ENCODE measurements at places on chromosomes 12 and 14.

DNA sequence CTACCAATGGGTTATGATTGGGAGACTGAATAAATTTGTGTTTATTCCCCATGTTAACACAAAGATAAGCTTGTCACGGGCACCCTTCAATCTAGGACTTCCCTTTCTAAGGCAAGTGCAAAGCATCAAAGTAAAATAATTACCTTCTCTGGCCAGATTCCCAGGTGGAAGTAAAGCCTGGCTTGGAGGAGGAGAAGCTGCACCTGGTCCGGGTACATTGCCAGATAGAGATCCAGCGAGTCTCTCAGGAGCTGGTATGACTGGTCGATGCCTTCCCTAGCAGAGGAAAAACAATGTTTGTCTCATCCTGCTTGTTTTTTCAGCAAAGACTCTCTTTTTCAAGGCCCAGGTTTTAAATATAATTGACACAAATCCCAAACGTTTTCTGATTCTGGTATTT is 24.9 kb downstream of the FBXO21 start:
- no peak for DNase-seq

- no peak for DNase-seq
These were observed 870 bp upstream of the HOXC13 start for GRCh38 chr12:53937596-53938325.

- DNase-seq = no peak
These were observed 1400.9 kb upstream of the FLRT2 start for GRCh38 chr14:84129007-84129406.

GRCh38 chr12:82174383-82174782 is 183.8 kb downstream of the CCDC59 start:
- DNase-seq = no peak

DNA sequence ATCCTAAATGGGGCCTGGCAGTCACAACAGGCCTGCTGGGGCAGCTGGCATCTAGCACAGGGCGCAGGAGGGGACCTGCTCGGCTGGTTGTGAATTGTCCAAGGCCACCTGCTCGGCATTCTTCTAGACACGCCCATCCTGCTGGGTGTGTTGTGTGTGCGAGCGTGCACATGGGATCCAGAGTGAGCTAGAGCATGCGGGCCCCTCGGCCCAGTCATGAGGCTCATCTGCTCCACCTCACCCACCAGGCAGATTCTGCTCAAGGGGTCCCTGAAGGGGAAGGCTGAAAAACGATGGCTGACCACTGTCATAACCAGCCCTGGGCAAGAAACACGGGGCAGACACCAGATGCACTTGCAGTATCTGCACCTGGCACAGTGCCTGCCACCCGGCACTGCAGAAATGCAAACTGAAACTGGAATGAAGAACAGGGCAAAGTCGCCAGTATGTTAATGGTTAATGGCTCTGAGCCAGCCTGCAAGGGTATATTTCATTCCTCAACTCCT is 31.8 kb downstream of the MAX start:
- DNase-seq = no peak

GRCh38 chr14:54117396-54117795 is 160.8 kb upstream of the BMP4 start:
- DNase-seq = no peak

GRCh38 chr12:76899522-76899921 is 20.7 kb upstream of the CSRP2 start:
- DNase-seq = no peak

GRCh38 chr12:132554845-132555630 is 55.3 kb downstream of the LRCOL1 start:
- no peak for DNase-seq

DNA sequence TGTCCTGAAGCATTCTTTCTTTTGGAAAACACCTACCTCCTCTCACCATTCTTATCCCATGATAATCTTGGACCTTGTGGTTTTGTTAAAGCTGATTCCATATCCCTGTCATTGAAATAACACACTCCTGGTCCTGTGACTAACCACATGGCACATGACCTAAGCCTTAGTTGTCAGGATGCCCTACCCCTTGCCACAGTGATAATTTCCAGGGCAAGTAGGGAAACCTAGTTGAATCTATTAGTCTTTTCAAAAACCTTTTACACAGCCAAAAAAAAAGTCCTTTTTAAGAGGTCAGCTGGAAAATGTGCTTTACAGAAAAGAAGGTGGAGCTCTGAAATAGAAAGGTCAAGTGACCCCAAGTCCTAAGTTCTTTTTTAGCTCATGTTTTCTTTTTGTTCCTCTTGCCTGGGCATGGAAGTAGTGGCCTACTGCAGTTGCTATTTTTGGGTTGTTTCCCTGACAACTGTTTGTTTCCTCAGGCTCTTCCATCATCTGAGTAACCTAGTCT is 608.4 kb downstream of the LRFN5 start:
- no peak for DNase-seq

DNA sequence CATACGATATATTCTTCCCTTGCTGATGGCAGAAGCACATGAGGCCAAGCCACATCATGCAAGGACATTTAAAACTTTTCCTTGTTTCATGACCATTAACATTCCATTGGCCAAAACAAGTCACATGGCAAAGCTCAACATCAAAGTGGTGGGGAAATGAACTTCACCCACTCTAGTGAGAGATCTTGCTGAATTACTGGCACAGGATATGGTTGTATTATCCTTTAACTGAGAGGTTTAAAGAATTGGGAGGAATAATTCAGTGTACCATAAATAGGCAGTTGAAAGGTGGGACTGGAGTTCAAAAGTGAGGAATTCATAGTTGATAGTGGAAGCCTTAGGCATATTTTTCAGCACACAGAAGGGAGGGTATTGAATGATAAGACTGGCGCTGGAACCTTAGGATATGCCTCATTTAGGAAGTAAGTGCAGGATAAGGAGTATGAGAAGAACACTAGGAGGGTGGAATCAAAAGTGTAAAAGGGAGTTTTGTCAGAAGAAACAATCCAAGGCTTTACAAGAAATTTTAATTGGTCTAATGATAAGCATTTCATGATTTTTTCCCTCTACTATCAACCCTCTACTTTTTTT is 398.8 kb downstream of the C12orf75 start:
- no peak for DNase-seq

- no peak for DNase-seq
These were observed 37.5 kb downstream of the EMP1 start for GRCh38 chr12:13233830-13234641.

- DNase-seq = no peak
These were observed 62.4 kb downstream of the ADCK1 start for GRCh38 chr14:77862154-77862786.

GRCh38 chr14:70887737-70888499 is 19.3 kb upstream of the PCNX1 start:
- no peak for DNase-seq

GRCh38 chr12:45215419-45216229 is at the start of gene ANO6:
ANO6 (plus strand) TSS chr12:45216095; CDS start chr12:45216322, 227 bp downstream.
- peak; percentile 94 for DNase-seq

DNA sequence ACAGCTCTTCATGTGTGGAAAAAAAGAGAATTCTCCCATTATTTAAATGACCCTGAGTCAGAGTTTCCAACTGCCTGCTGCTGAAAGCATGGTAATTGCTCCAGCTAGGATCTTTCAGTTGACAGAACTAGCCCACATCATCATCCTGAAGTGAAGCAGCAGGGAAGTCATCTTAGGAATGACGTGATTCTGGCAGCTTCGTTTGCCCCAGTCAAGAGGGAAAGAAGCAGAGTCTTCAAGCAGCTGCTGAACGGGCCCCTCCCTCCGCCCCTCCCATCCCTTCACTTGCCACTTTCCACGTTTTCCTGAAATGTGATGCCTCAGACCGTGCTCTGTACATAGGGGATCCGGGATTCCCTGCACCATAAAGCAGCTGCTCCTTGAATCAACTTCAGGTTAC is 455.0 kb upstream of the TMEM132C start:
- no peak for DNase-seq

- no peak for DNase-seq
These were observed 16.9 kb downstream of the PRKAB1 start for GRCh38 chr12:119684711-119685369.

- no peak for DNase-seq
These were observed 19.1 kb upstream of the NFKBIA start for GRCh38 chr14:35423621-35424020.

GRCh38 chr12:71685312-71685906 is 473 bp upstream of the TMEM19 start:
- DNase-seq = no peak

GRCh38 chr12:42625611-42626010 is 36.1 kb upstream of the PRICKLE1 start:
- no peak for DNase-seq

DNA sequence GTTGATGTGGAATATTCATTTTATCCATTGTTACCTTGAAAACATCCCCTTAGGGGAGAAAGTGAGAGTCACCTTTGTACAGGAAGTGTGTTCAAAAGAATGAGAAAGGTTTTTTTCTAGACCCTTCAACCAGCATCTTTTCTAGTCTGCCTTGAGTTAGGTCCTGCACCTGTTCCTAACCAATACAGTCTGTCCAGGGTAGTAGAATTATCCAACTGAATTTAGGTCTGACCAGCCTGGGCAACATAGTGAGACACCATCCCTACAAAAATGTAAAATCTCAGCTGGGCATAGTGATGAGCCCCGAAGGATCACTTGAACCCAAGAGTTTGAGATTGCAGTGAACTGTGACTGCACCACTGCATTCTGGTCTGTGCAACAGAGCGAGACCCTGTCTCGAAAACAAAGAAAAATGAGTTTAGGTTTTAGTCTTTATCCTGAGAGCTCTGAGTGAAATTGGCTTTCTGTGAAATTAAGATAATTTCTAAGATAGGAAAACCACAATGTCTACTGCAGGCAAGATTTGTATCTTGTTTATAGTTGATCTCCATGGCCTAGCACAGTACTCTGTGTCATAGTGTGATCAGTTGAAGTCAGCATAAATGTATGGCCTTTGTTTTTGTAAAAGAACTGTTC is 25.2 kb downstream of the ARHGAP5 start:
- no peak for DNase-seq

DNA sequence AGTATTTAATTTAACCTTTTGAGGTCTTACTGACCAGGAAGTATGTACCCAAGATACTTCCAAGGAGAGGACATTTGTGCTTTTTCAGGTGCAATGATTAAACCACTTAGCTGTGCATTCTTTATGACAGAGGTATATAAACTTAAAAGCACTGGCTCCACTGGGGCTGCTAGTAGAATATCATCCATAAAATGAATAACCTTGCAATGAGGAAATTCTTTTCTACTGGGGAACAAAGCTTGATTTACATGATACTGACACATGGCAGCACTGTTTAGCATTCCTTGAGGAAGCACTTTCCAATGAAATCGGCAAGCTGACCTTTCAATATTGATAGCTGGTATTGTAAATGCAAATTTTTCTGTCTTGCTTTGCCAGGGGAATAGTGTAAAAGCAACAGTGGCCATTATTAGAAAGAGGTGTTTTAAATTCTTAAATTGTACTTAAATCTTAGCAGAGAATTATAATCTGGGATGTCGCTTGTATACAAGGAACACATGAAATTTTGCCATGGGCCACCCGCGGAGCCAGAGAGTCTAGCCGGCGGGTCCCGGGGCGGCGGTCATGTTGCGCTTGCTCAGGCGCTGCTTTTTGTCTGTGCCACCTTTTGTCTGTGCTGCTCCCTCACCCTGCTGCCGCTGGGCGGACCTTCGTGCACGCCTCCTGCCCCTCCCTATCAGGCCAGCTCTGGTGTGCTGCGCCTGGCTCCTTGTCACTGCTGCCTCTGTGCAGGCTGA is 20.9 kb upstream of the BLTP3B start:
- DNase-seq = no peak

DNA sequence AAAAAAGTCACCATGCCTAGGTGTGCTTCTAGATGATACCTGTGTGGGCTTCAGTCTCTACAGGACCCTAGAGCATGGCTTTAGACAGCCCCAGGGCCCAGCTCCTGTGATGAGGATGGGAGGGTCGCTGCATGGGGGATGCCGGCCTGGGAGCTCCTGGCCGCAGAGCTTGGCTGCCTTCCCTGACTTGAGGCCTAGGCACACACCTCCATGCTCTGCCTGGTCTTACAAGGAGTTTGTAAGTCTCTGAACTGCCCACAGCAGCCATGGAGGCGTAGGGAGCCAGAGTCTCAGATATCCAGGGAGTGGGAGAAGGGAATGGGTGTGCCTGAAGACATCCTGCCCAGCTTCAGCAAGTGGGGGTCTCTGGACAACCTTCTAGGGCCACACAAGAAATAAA is 149.5 kb upstream of the MYL2 start:
- DNase-seq = no peak

DNA sequence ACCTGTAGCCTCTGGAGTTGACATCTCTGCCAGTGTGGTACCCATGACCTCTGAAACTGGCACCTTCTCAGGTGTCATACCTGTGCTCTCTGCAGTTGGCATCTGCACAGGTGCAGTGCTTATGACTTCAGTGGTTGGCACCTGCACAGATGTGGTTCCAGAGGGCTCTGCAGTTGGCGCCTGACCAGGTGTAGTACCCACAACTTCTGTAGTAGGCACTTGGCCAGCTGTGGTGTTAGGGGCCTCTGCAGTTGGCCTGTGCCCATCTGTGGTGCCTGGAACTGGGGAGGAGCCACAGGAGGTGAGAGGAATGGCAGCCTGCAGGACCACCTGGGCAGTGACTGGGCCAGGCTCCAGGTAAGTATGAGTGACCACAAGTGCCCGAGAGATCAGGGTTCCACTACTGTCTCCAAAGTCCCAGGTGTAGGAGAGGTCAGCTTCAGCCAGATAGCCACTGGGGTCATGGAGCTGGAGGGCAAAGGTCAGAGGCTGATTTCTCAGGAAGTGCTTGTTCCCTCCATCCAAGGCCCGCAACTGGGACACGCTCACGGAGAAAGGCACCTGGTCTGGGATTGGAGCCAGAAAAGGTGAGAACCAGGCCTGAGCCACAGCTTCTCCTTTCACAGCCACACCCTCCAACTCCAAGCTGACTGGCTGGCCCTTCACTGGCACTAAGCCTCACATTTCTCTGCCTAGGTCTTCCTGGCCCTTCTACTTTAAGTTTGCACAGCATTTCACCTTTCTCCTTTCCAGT is 8.6 kb downstream of the PMEL start:
- no peak for DNase-seq

GRCh38 chr14:51865953-51866747 is 5.7 kb downstream of the GNG2 start:
- DNase-seq = no peak

DNA sequence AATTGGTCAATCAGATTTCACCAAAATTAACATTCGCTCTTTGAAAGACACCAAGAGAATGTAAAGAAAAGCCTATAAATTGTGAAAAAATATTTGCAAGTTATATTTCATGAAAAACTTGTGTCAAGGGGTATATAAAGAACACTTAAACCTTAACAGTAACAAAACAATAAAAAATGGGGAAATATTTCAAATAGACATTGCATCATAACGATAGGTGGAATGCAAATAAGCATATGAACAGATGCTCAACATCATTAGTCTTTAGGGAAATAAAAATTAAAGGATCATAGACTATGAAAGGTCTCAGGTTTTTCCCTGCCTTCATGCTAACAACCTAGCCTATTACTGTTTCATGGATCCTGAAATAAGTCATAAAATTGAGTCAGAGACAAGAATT is 64.3 kb downstream of the COCH start:
- DNase-seq = no peak

DNA sequence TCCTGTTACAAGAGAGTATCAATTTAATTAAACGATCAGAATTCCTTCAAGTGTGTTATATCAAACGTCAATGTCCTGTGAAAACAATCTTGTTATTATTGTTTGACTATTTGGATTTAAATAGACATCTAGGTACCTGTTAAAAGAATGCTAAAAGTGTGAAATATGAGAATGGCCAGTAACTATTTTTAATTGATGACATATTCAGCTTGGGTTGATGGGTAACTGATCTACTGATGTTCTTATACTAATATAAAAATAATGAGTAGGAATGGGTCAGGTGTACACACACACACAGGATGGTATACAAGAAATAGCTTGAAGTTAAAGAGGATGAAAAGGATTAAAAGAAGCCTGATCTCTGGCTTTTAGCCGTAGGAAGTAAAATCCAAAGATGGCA is 146.0 kb downstream of the SLC38A4 start:
- no peak for DNase-seq
